GM23338 (cell line): ENCODE measurements at places on chromosomes 6 and 20. TPM values are rescaled to one million over a fixed set of nuclear protein-coding genes. Genes with fewer than 3 reads are reported as not detected.

Gene WFDC10B
- not detected in 2 replicates for total RNA-seq

Gene SGK2
- total RNA-seq: 0.08 and 0.42 TPM in 2 replicates

Gene PTK6
- total RNA-seq: 0.28 TPM in 1 of 2 replicates, not detected in the other

Gene HCK
- 0.97 and 1.2 TPM in 2 replicates for total RNA-seq

Gene RAMACL
- total RNA-seq: 4.0 and 4.2 TPM in 2 replicates

Gene TNNC2
- 0.59 TPM in 1 of 2 replicates, not detected in the other for total RNA-seq

Gene TUBB2B
- total RNA-seq: 794 and 802 TPM in 2 replicates

Gene FAM184A
- total RNA-seq: 8.3 and 18.6 TPM in 2 replicates

Gene DLK2
- total RNA-seq: 0.16 and 0.21 TPM in 2 replicates

Gene NOX3
- total RNA-seq: not detected in 2 replicates

Gene NHSL1
- total RNA-seq: 21.2 and 24.5 TPM in 2 replicates

Gene SNAI1
- total RNA-seq: 2.9 and 4.2 TPM in 2 replicates

Gene PSMB8
- 16.5 and 20.2 TPM in 2 replicates for total RNA-seq

Gene RBBP8NL
- total RNA-seq: 0.66 and 1.1 TPM in 2 replicates

Gene ZSCAN12
- 5.7 and 7.3 TPM in 2 replicates for total RNA-seq

Gene PAK1IP1
- total RNA-seq: 45.5 and 47.4 TPM in 2 replicates

Gene GRIK2
- 1.6 and 3.0 TPM in 2 replicates for total RNA-seq

Gene CALHM6
- total RNA-seq: 0.27 and 1.6 TPM in 2 replicates

- no peak for DNase-seq
These were observed 83.4 kb downstream of the MAP7 start for GRCh38 chr6:136466777-136467176.

DNA sequence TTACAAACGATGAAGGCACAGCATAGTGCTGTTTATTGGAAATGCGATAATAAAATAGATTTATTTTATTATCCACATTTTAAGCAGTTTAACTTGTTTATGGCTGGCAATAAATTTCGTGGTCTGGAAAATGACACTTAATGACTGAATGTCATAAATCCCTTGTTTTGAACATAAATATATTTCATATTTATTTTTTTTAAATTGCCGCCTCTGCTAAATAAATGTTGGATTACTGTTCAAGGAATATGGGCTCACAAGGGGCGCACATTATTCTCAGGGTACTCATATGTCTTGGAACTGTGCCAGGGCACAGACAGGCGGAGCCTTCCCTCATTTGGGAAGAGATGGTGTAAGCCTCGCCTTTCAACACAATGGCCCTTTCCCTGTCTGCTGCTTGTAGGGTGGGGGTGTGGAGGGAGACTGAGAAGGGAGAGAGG, 134.3 kb downstream of the PXDC1 start:
- DNase-seq: no peak

DNA sequence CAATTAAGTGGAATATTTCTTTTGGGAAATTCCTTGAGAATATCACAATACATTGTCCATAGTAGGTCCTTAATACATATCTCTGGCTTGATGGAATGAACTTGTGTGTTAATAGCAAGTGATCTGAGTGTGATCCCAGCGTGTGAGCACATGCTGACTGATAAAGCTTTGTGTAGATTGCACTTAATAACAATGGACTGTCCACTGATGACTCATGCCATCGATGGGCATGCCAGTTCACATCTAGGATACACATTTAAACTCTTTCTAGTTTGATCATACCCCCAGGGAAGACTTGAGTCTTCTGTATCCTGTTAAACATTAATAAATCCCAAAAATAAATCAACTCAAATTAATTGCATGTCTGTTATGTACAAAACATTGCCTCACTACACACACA, 454.3 kb upstream of the SPTLC3 start:
- no peak for DNase-seq

GRCh38 chr6:148291876-148292275, 50.8 kb upstream of the SASH1 start:
- no peak for DNase-seq

- peak; percentile 26 for DNase-seq
These were observed 384.1 kb downstream of the LAMA2 start for GRCh38 chr6:129267028-129267427.

- no peak for DNase-seq
These were observed 99.0 kb upstream of the TAB2 start for GRCh38 chr6:149218471-149218870.

DNA sequence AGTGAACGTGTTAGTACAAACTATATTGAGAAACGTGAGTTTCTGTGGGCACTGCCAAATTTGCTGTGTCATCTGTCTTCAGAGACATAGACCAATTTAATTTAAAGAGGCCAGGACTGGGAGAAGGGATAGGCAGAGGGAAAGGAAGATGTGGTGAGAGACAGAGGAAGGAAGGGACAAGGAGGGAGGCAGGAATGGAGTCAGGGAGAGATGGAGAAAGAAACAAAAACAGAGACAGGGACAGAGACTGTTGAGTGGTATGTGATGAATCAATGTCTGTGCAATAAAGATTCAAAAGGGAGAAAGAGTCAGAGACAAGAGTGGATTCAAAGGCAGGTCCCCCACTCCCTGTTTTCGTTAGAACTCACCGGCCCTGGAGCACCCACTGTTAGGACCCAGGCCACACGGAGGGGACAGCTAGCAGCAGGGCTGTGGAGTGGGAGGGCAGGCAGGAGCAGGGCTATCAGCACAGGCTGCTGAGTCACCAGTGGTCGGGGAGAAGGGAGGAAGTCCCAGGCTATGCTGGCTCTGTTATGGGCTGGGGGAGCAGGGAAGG, 51.6 kb upstream of the CHD6 start:
- peak; percentile 11 for DNase-seq

DNA sequence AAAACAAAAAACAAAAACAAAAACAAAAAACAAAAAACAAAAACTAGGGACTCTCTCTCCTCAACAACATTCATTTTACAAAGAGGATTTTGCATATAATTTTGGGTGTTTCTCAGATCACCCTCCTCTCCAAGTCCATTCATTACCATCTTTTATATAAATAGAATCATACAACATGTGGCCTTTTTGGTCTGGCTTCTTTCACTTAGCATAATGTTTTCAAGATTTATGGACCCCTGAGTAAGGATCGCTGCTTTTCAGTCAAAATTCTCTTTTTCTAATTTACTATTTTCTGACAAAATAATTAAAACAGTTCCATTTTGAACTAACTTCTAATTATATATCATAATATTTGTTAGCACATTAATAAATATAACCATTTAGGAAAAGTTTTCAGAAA, 94.8 kb downstream of the UBE3D start:
- no peak for DNase-seq

DNA sequence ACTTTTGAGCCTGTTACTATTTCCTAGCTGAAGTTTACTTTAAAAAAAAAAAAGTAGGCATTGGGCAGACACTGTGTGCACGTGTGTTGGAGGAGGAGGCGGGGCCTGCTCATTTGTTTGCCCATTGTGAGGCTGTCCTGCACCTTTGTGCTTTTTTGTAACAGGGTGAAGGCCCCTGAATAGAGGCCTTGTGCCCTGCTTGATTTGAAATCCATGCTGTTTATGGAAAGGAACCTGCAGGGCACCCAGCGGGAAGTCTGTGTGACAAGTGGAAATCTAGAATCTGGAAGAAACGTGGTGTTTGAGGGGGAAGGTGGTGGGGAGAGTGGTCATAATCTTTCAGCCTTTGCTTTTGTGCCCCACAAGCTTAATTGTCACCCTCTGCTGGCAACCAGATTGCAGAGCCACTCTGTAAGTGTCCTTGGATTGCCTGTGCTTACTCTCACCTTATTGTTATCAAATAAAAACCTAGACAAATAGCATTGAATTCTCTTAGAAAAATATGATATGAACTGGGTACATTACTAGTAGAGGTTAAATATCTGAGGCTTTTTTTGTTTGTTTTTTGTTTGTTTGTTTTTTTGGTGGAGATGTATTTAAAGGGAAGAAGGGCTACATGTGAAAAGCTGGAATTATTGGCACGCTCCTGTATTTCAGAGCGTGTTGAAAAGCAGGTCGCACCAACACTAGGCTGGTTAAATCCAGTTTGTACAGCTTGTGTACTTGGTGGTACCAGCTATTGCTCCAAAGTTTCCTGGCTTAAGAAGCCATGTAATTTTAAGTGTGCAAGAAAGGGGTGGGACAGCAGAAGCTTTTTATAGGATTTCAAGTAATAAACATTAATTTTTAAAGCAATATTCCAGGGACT, 156.3 kb downstream of the ARID1B start:
- DNase-seq: peak; percentile 50

- peak; percentile 22 for DNase-seq
These were observed 117.7 kb downstream of the RPS12 start for GRCh38 chr6:132931936-132932514.

DNA sequence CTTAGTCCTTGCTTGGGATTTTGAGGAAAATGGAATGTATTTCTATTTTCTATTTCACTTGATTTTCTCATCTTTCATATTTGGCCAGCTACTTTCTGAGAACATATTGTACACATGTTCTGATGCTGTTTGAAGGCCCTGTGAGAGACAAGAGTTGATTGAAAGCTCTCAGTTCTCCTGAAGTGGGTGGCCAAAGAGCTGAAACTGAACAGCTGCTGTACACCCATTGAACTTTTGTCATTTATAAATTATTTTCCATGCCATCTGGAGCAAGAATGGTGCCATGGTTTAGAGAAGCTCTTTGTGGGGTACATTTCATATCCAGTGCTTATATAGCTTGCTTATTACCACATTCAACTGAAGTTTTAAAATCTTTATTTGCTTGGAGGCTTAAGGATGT, 298.3 kb downstream of the PRL start:
- DNase-seq: no peak

GRCh38 chr6:154388803-154389202, 32.2 kb upstream of the IPCEF1 start:
- no peak for DNase-seq

GRCh38 chr20:658731-659291, 5.8 kb upstream of the SRXN1 start:
- DNase-seq: peak; percentile 83

- DNase-seq: no peak
These were observed 24.0 kb downstream of the BTBD3 start for GRCh38 chr20:11941593-11942246.

DNA sequence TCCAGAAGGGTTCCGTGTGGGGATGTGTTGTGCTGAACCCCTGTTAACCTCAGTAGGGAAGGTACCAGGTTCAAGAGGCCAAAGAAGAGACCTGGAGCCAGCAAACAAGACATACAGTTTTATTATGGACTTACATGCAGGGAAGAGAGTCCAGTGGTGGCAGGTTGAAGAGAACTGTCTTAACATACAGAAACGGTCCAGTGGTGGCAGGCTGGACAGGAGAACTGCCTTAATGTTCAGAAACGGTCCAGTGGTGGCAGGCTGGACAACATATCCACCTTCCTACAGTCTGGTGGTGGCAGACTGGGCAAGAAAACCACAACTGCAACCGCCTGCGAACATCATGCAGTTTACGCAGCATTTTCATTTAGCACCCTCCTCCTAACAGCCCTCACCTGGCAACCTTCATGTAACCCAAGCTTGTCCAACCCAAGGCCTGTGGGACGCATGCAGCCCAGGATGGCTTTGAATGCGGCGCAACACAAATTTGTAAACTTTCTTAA, 75.9 kb downstream of the PHACTR3 start:
- no peak for DNase-seq

DNA sequence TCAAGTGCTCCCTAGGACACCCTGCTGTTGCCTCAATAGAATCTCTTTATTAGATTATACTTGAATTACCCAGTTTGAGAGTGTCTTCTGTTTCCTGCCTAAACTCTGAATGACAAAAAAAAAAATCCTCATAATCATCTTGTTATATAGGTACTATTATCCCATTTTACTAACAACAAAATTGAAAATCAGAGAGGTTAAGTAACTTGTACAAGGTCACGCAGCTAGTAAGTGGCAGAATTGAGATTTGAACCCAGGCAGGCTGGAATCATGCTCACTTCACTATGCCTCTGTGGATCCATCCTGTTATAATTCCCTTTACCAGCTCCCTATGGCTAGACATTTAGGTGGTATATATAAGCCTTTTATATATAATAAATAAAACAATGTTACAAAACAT, 36.6 kb upstream of the UBR2 start:
- no peak for DNase-seq

GRCh38 chr6:98477231-98477630, 357.1 kb upstream of the POU3F2 start:
- DNase-seq: no peak

DNA sequence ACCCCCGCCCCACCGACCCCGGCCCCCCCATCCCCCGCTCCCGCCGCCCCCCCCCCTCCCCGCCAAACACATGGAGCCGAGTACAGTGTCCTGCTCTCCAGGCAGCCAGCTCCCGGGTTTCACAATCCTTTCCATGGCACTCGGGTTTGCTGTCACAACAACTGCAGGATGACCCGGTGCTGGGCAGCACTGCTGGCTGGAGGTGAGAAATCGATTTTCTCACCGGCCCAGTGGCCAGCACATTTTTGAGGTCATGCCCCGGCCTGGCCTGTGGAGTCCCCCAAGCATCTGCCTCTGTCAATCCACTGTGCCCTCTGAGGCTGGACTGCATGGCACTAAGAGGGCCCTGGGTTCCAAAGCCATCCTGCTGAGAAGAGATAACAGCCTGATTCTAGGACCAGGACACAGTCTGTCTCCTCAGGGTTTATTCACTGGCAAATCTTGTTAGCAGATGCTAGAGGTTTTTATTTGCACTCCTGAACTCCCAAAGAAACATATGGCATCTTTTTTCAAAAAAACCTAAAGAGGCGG, 129.5 kb downstream of the NFATC2 start:
- DNase-seq: no peak

DNA sequence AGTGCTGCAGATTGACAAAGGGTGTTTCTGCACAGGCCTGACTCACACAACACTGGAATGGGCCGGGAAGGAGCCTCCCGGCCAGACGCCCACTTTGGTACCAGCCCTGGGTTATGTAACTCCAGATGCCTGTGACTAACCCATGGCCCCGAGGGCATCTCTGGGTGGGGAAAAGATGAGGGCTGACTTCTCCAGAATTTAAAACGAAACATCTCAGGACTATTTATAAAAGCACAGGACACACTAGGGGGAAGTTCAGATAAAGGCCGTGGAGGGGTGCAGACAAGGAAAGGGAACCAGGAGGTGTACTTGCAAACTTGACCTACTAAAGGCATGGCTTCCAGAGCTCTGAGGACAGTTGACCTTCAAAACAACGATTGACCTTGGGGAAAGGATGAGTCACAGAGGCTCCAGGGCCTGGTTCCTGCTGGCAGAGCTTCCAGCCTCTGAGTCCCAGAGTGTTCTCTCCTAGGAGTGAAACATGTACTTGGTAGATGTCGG, 196.9 kb downstream of the NFATC2 start:
- DNase-seq: no peak

DNA sequence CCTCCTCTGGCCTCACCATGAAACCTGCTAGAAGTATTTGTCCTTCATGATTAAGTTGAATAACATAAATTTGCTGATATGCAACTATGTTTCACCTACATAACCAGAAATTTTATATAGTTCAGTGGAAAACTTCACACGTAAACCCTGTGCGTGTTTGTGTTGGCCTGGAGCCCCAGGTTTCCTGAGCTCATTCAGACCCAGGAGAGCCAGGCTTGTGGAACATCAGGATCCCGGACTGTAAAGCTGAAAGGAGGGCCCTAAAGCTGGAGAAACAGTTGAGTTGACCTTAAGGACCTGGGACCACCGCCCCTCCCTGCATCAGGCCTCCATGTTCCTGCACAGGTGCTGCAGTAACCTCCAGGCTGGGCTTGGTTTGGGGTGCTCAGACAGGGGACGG, 3.1 kb upstream of the SPATS1 start:
- DNase-seq: no peak

GRCh38 chr6:6224933-6225486, 95.5 kb downstream of the F13A1 start:
- DNase-seq: no peak
